ENCODE measurements at places on chromosomes 12 and 14.

GRCh38 chr14:52044791-52045522 is 23.9 kb downstream of the NID2 start:
- DNase-seq, result no peak

GRCh38 chr12:64882687-64883086 is 58.2 kb downstream of the TBC1D30 start:
- DNase-seq, result no peak

DNA sequence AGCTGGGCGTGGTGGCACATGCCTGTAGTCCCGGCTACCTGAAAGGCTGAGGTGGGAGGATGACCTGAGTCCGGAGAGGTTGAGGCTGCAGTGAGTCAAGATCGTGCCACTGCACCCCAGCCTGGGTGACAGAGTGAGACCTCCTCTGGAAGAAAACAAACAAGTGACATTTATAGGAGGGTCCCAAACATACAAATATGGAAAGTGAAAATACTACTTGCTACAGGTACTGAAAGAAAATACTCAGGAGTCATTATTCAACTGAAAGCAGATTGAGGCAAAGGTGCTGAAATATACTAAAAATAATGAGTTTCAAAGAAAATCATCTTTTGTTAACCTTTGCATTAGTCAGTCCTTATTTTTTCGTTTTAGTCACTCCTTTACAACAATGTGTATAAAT is 53.5 kb downstream of the ETV6 start:
- no peak for DNase-seq

GRCh38 chr14:95609398-95609990 is 74.6 kb downstream of the GLRX5 start:
- DNase-seq, result peak; percentile 72

- DNase-seq, result no peak
Measured at GRCh38 chr12:75971253-75971652, 60.3 kb downstream of the PHLDA1 start.

Measured in D341Med (cell line).